H4 (cell line): ENCODE measurements at places on chromosomes 1 and 21. TPM values are rescaled to one million over a fixed set of nuclear protein-coding genes. Genes with fewer than 3 reads are reported as not detected.

Gene ADORA3
- total RNA-seq = not detected in 2 replicates

Gene HHAT
- 3.3 and 4.0 TPM in 2 replicates for total RNA-seq

DNA sequence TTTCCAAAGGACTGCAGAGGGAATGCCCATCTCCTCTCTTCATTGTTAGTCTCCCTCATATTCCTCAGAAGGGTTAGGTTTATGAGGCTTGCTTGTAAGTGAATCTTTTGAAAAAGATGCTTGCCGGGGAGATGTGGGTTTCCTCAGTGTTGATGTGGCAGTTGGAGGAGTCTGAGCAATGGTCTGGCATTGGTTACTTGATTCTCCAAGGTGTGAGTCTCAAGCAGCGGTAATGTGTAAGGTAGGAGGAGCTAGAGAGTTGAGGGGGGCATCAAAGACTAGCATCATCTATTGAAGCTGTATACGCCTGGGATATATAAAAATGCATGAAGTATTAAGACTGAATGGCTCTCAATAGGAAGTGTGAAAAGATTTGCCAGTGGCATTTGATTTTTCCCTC, 21.5 kb downstream of the KHDRBS1 start:
- no peak for DNase-seq

GRCh38 chr1:113168946-113169345, 95.9 kb downstream of the LRIG2 start:
- DNase-seq = no peak

GRCh38 chr21:45836268-45836655, 145.3 kb upstream of the COL6A1 start:
- DNase-seq = no peak
